ENCODE measurements at places on chromosomes 3 and 15.

GRCh38 chr3:16476636-16477035 is 36.9 kb downstream of the RFTN1 start:
- DNase-seq = no peak

DNA sequence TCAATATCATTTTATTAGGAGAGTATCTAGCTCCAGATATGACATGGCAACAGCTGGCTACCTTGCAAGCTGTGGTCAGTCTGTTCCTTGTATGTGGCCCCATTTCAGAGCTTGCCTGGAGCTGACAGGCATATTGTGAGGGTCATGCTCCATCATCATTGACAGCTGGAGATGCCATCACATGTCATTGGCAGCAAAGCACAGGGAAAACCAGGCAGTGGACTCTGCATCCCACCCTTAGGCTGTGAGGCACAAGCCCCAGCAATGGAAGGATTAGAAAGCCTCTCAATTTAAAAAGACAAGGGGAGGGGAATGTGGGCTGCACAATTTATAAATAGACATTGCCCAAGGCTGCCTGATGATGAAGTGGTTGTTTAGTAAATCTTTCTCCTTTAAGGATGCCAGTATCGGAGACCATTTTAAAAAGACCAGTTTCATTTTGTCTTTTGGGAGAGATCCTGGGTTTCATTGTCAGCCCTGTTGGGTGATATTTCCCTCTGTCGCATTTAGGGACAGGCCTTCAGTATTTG is 27.9 kb downstream of the LNP1 start:
- DNase-seq = no peak

DNA sequence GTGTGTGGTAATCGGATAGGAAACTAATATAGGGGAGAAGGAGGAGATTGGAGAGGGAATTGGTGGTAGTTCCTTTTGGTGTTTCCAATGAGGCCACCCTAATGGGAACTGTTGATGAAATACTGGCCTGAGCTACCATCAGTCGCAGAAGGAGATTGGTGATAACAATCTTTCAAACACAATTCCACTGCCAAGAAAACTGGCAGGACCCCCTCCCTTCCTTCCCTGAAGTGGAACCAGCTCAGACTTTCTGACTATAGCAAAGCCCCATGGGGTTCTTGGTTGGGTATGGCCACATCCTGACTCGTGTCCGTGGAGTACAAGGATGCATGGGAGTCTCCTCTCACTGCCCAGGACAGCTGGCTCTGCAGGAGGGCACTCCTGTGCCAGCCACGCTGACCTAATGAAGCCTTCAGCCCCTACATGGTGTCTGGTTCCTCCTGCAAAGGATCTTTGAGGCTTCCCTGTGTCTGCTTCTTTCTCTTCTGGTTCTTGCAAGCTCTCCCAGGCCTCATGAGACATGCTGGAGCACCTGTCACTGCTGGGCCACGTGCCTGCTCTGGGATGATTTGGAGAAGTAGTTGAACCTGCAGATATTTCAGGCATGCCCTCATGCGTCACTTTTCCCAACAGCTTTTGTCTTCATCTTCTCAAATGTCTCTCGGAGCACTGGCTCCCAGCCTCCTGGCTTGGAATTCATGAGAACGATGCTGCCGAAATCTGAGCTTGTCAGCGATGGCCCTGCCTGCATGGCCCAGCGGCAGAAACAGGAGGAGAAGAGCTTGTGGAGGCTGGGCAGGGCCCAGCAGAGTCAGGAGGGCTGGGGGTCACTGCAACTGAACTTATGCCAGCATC is 90.0 kb upstream of the ADPGK start:
- no peak for DNase-seq

- DNase-seq = no peak
Measured at GRCh38 chr3:27078246-27078913, 290.8 kb downstream of the NEK10 start.

- DNase-seq = peak; percentile 11
Measured at GRCh38 chr15:89419370-89419984, 76.9 kb downstream of the RHCG start.

DNA sequence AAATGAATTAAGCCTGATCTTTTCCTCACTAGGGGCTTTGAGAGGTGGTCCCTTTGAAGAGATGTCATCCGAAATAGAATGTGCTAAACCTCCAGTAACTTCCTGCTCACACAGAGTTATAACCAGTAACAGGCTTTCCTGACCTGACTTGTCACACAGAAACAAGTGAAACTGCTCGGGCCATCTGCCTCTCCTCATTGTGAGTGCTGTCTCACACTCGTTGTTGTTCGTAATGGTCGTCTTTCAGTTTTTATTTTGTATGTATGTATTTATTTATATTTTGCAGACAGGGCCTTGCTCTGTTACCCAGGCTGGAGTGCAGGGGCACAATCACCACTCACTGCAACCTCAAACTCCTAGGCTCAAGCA is 24.0 kb downstream of the ACSBG1 start:
- no peak for DNase-seq

DNA sequence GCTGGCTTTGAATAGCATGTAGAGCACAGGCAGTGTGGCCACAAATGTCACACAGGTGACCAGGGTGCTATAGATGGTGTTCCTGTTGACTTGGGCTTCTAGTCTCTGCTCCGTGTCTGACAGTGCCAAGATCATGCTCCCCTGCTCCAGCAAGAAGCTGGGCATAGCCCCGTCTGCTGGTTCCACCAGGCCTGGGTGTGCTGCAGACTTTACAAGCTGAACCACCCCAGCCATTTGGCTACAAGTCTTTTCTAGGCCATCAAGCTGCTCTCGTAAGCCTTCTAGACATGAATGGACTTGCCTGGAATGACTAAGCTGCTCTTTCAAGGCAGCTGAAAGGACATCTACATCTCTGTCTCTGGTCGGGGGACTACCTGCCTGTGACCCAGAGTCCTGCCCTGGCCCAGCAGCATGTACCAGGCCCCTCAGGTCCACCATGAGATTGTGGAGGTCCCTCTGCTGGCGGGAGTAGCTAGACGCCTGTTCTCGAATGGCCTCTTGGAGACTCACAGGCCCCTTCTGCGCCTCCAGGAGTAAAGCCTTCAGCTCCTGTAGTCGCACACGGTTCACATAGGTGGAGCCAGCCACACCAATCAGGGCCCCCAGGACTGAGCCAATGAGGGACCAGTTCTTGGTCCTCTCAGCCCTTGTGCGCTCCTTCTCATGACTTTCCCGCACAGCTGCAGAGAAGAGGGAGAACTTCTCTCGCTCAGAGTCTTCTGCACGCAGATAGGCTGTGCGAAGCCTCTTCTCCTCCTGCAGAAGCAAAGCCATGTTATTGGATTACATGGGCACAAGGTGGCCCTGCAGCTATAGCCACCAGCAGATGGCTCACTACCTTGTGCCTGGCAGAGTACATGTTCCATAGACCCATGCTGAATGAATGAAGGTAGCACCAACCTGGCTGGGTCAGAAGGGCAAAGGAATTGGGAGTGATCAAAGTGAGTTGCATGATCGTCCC is 2.8 kb upstream of the PLXNB1 start:
- no peak for DNase-seq

DNA sequence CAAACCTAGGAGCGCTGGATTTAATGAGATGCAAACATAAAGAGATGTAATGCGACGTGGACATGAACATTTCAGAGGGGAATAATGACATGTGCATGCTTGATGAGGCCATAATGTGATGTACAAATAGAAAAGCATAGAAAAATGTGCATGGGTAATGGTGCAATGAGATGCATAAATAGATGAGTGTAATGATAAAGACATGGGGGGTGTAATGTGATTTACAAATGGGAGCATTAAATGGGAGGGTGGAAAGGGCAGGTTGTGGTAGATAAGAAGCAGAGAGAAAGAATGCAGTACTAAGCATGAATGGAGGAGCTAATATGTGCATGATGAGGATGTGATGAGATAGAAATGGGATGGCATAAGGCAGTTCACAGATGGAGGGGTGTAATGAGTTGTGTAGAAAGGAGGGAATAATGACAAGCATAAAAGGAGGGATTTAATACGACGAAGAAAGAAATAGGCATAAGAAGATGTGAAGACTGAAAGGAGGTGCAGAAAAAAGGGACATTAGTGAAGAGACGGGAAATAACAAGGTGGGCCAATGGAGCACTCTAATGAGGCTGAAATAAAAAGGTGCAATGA is 137.5 kb upstream of the CCNL1 start:
- DNase-seq = no peak

- no peak for DNase-seq
Measured at GRCh38 chr3:49666592-49666991, 7.6 kb upstream of the APEH start.

DNA sequence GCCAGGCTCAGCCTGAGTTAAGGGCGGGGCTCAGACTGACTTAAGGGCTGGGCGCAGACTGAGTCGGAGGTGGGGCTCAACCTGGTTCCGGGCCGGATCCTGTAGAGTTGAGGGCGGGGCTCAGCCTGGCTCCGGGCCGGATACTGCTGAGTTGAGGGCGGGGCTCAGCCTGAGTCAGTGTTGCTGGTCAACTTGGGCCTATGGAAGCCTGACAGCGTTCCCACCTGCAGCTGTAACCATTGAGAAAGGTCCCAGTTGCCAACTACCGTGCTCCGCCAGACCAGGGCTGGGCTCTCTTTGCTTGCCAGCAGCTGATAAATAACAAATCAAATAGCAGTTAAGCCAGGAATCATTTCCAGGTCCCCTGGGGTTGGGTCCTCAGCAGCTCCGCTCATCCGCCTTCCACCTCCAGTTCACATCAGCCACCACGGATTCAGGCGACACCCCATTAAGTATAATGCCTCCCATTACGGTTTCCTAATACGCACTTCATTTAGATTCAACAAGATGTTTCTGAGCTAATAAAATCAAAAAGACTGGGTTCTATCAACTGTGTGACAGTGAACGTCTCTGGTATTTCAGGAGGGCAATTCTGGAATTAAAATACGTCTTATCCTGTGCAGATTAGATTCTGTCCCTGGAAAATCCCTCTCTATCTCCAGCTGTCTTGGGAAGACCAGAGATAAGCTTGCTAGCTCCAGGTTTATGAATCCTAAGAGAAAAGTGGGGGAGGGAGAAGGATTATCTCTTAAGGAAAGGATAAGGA is 7.3 kb downstream of the GRIP2 start:
- no peak for DNase-seq

GRCh38 chr3:23387286-23387918 is 184.3 kb downstream of the UBE2E2 start:
- DNase-seq = no peak

DNA sequence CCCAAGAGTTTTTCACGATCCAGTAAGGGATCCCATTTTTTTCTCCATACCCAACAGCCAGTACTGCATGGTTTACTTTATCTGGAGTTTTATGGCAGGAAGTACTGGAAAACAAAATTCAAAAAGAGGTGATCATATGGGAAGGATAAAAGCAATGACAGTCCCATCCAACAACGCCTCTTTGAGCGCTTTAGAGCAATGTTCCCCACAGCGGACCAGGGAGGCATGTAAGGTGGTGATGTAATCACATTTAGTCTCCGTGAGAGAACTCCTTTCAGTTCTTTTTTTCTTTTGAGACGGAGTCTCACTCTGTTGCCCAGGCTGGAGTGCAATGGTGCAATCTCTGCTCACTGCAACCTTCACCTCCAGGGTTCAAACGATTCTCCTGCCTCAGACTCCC is 21.8 kb downstream of the CTSH start:
- no peak for DNase-seq

- DNase-seq = no peak
Measured at GRCh38 chr15:42100021-42100800, 5.8 kb upstream of the PLA2G4D start.

DNA sequence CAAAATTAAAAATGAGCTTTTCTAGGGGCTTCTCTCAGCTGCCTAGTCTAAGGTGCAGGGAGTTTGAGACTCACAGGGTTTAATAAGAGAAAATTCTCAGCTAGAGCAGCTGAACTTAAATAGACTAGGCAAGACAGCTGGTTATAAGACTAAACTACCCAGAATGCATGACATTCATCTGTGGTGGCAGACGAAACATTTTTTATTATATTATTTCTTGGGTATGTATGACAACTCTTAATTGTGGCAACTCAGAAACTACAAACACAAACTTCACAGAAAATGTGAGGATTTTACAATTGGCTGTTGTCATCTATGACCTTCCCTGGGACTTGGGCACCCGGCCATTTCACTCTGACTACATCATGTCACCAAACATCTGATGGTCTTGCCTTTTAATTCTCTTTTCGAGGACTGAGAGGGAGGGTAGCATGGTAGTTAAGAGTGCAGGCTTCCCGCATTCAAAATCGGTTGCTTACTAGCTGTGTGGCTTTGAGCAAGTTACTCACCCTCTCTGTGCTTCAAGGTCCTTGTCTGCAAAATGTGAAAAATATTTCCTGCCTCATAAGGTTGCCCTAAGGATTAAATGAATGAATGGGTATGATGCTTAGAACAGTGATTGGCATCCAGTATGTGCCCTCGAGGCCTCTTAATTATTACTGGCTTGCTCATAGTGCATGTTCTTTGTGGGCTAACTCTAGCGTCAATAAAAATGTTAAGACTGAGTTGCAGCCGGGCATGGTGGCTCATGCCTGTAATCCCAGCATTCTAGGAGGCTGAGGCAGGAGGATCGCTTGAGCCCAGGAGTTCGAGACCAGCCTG is 984 bp downstream of the CCR5 start:
- DNase-seq = no peak

Measured in GOT3 (cell line).